ENCODE measurements at places on chromosomes 7 and 10. TPM values are rescaled to one million over a fixed set of nuclear protein-coding genes. Genes with fewer than 3 reads are reported as not detected.

Gene PDIA4
- total RNA-seq, result 44.8 TPM

Gene ELN
- total RNA-seq, result not detected

Gene IGF2BP3
- not detected for total RNA-seq

Gene PAPOLB
- not detected for total RNA-seq

Gene GIMAP5
- 342 TPM for total RNA-seq

GRCh38 chr10:129694691-129695243 lies 227.7 kb downstream of the MGMT start:
- H3K4me1 ChIP-seq, result peaks cover 10% of the 10 kb centered on the region
- no peaks in the 10 kb centered on the region for H3K27me3 ChIP-seq
- H3K36me3 ChIP-seq, result peaks cover 9% of the 10 kb centered on the region
- no peak overlapping the region for H3K27ac ChIP-seq
- no peak overlapping the region for H3K4me3 ChIP-seq

GRCh38 chr10:17904564-17904963 lies 47.2 kb upstream of the SLC39A12 start:
- H3K27ac ChIP-seq, result no peak overlapping the region
- no peaks in the 10 kb centered on the region for H3K27me3 ChIP-seq
- no peak overlapping the region for H3K4me3 ChIP-seq

- peak overlapping the region; percentile 70 for H3K4me3 ChIP-seq
- peak overlapping the region; percentile 95 for H3K27ac ChIP-seq
- peaks cover 48% of the 10 kb centered on the region for H3K36me3 ChIP-seq
Measured at GRCh38 chr10:80503584-80504157, 34.0 kb upstream of the SH2D4B start.

DNA sequence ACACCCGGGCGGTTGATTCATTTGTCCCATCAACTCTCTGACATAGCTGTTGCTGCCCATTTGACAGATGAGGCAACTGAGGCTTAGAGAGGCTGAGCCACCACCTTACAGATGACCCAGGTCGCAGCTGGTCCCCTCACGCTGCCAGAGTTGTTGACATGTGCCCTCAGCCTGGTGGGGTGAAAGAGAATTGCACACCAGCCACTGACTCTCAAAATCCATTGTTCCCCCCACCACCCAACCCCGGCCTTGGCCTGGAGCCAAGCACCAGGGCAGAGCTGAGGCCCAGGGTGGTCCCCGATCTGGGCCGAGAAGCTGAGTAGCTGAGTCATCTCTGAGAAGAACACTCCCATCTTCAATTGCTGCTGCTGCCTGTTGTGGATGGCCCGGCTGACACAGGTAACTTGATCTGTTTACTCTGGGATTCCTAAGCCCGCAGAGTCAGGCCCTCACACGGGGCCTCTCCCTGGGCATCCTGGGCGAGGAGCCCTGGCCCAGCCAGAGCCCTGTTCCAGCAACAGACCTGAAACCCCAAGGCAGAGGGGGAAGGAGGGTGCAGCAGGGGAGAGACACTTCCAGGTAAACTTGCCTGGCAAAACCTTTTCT lies 27.5 kb downstream of the PVRIG start:
- peaks cover 3% of the 10 kb centered on the region for H3K36me3 ChIP-seq
- H3K27me3 ChIP-seq, result no peaks in the 10 kb centered on the region
- no peak overlapping the region for H3K27ac ChIP-seq

GRCh38 chr7:34155220-34155908 lies 250.0 kb downstream of the BMPER start:
- no peaks in the 10 kb centered on the region for H3K27me3 ChIP-seq
- DNase-seq, result no peak
- no peaks in the 10 kb centered on the region for H3K36me3 ChIP-seq
- no peak overlapping the region for H3K4me3 ChIP-seq

DNA sequence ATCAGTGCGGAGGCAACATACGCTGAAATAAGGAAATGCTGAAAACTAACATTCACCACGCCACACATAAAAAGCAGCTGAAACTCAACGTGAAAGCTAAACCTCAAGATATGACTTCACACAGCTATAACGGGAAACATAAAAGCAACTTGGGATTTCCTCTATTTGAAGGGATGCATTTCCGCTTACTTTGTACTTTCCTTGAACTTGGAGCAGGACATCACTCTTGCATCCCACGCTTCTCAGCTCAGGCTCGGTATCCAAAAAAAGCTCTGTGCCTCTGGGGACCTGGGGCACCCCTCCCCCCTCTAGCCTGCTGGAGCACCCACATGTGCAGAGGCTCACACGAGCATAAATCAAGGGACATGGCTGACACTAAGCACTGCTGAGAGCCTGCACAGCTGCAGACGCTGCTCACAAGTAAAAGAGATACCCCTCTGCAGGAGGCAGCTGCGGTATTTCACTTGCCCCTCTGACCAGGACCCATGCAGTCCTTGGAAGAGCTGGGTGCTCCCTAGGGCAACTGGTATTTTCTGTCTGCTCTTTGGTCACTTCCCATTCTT lies 34.2 kb downstream of the PARD3 start:
- no peak overlapping the region for H3K4me3 ChIP-seq
- peaks cover 5% of the 10 kb centered on the region for H3K27me3 ChIP-seq
- H3K4me1 ChIP-seq, result peaks cover 10% of the 10 kb centered on the region
- DNase-seq, result no peak
- H3K27ac ChIP-seq, result peak overlapping the region; percentile 34

All from naive thymus-derived CD8-positive, alpha-beta T cell (primary cell).